ENCODE measurements at places on chromosomes 6 and 20.

- peak; percentile 58 for DNase-seq
Observed at GRCh38 chr6:27752038-27752885, 159.9 kb downstream of the OR2B2 start.

DNA sequence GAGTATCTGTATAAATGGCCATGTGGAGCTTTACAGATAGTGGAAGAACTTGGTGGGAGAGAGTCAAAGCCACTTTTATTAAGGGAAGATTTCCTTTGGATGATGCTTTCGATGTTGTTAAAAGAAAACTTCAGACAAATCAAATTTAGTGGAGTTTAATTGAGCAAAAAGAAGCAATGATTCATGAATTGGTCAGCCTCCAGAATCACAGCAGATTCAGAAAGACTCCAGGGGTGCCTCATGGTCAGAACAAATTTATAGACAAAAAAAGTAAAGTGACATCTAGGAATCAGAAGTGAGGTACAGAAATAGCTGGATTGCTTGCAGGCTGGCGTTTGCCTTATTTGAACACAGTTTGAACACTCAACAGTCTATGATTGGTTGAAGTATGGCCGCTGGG is 5.3 kb upstream of the CGA start:
- DNase-seq: no peak

DNA sequence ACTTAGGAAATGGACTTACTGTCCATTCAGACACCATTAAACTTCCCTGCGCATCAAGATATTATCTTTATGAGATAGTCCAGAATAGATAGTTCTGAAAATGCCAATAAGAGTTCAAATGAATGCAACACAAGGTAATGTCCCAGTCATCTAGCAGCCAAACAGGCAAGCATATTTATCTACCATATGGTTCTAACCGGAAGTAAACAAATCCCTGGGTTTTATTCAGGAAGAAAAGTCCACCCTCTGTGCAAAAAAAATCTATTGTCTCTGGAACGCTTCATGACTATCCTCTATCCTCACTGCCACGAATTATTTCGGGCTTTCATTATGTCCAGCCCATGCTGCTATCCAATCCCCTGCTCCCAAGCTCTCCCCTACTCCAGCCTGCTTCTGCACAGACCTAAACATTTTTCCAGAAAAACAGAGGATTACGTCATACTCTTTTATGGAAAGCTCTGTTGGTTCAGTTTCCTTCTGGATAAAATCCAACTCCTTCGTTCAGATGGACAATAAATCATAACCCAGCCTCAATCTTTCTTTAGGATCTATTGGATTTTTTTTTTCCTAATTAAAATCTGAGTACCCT is 11.4 kb downstream of the PPIL6 start:
- peak; percentile 42 for DNase-seq

DNA sequence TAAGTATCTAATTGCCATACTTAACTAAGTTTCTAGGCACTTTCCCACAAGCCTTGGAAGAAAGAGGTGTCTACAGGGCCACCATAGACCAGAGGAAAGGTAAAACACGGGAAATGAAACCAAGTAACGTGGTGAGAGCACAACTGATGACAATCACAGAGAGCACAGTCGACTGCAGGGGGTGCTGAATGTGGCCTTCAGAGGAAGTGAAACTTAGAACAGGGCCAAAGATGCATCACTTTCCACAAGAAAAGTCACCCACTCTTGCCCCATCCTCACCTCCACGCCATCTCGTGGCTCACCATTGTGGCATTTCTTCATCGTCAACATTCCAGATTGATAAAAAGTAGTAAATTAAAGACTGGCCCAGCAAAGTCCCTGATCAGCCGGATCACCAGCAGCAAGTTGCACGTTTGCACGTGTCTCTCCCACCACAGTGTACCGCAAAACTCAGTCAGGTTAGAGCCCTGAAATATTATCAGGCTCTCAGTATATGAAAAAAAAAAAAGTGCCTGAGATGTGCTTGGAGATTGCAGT is 31.4 kb downstream of the HIVEP2 start:
- no peak for DNase-seq

DNA sequence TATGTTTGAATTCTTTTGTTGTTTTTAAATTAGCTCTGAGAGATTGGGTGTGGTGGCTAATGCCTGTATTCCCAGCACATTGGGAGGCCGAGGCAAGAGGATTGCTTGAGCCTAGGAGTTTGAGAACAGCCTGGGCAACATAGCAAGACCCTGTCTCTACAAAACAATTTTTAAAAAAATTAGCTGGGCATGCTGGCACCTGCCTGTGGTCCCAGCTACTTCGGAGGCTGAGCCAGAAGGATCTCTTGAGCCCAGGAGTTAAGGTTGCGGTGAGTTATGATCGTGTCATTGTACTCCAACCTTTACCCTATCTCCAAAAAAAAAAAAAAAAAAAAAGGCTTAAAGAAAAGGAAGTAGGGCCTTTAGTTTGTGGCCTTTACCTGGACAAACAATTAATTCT is 22.9 kb downstream of the DHX35 start:
- no peak for DNase-seq

DNA sequence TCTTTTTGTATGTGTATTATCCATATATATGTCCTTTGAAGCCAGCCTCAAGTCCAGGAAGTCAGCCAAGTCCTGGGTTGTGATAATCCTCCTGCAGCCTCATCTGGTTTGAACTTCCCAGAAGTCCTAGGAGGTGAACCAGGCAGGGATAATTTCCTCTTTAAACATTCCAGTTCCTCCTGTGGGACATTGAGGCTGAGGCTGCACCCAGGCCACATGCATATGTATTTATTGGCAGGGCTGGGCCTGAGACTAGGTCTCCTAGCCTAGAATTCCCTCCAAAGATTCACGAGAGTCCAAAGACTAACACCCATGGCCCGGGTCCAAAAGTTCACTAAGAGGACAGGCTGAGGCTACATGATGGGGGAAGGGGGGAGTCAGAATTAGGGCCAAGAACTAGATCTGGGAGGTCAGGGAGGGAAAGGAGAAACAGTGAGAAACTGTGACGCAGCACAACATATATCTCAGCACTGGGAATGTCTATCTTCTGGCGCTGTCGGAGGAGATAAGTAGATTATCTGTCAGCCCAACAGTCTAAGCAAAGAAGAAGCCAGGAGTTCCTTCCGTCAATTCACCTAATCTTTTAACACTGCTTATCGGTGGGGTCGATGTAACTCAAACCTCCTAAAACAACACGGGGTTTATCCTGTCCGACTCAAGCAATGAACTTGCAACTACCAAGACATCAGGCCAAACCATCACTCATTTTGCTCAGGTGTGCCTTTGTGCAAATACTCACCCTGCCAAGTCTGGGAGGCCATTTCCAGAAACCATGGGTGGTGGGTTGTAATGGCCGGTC is 43.3 kb downstream of the SNX5 start:
- DNase-seq: no peak

DNA sequence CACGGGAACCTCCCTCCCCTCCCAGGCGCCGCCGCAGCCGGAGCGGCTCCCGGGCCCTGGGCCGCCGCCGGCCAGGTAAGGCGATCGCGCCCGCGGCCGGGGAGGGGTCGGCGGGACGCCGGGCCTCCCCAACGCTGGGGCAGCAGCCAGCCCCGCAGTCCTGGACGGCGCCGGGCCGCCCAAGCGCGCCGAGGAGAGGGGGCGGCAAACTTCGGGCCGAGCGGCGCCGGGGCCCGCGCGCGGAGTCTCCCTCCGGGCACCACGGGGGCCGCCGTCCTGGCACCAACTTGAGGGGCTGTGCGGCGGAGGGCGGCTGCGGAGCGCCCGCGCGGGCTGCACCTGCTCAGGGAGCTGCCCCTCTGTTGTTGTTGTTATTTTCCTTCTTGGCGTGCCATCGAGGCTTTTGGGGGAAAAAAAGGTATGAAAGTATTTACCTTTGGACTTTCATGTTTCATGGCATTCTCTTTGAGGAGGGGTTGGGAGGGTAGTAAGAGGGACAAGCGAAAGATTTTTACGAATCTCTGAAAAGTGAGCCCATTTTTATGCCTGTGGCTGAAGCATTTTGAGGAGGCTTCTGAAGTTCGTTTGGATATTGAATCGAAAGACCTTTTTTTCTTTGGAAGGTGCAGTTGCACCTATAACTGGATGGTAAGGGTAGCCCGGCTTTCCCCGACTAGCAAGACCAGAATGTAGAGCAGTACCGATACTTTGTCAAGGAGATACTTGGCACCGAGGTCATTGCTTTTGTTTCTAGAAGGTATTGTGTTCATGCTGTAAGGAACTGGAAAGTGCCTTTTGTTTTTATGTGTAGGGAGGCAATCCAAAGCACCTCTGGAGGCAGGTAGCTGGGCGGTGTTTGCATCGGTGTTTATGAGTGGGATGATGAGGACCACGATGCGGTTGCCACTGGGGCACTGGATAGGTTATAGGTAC is at the start of gene RNF182:
TSS of gene RNF182 (plus strand) at position 4 of the 933 bp plus-strand sequence. CDS start 52,168 bp downstream, outside the sequence.
- no peak for DNase-seq

DNA sequence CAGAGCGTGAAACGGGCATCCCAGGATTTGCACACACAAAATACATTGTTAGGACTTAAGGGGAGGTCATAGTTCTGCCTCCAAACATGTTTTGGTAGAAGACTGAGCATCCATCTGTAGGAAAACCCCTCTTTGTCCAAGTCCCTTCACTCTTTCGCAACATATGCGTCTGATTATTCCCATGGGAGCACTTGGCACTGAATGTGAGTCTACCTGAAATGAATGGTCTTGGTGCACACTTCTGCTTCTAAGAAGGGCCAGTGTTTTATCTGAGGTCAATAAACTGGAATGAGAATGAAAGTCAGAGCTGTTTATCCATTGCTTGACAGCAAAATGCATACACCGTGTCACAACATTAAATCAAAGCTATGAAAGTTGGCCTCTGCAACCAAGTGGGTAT is 33.0 kb downstream of the GJA10 start:
- DNase-seq: no peak

- DNase-seq: peak; percentile 70
Observed at GRCh38 chr20:51434580-51435247, 107.8 kb downstream of the NFATC2 start.

- DNase-seq: no peak
Observed at GRCh38 chr20:1489764-1490436, 1.3 kb downstream of the SIRPB2 start.

GRCh38 chr6:125154761-125155135 is 1.2 kb downstream of the TPD52L1 start:
- DNase-seq: no peak

GRCh38 chr6:152225241-152225934 is 411.8 kb downstream of the SYNE1 start:
- no peak for DNase-seq

DNA sequence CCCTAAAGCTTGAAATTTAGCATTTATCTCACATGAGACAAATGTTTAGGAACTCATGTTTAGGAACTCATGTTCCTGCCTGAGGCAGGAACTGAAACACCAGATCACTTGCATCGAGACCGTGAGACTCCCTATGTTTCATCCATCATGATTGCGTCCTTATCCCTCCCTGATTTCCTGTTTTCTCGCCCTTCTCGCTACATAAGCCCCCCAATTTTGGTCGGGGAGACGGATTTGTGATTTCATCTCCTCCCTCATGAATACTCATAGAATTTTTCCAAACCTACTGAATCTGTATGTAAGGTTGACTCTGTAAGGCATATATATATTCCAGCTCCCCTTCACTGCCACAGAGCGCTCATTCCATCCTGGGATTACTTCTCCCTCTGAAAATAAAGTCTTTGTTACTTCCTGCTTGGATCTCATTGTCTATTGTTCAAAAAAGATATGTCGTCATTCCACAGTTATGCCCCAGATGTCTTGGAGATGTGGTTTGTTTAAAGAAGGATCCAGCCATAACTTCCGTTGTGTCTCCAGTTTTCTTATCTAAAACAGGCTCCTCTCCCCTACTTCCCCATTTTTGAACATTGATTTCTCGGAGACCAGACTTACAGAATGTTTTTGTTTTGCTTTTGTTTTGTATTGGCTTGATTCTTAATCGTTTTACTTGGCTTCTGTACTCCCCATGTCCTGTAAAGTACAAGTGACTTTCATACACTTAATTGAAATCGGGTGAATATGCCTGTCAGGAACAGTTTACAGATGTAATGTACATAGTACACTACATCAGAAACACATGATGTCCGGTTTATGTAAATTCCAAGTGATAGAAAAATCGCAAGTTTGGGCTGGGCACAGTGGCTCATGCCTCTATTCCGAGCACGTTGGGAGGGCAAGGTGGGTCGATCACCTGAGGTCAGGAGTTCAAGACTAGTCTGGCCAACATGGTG is 118.7 kb downstream of the HFE start:
- no peak for DNase-seq

DNA sequence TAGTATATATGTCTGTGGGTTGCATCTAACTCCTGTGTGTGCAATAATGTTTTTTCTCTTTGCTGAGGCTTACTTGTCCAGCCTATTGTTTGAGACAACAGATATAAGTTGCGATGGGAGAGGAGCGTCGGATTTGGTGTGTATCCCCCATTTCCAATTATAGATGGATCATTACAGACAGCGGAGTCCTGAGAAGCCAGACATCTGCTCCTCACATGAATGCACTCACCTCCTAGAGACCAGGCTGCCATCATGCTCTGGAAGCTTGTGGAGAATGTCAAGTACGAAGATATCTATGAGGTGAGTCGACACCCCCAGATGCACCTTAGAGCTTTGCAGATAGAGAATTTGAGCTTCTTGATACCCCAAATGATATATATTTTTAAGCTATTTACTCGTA is at the start of gene TFAP2B:
TSS of gene TFAP2B (plus strand) at position 199 of the 400 bp plus-strand sequence. CDS start at position 220, 21 bp downstream.
- no peak for DNase-seq

- no peak for DNase-seq
Observed at GRCh38 chr20:59439243-59439642, 138.8 kb downstream of the EDN3 start.

GRCh38 chr20:19851861-19852260 is 93.8 kb downstream of the RIN2 start:
- no peak for DNase-seq

DNA sequence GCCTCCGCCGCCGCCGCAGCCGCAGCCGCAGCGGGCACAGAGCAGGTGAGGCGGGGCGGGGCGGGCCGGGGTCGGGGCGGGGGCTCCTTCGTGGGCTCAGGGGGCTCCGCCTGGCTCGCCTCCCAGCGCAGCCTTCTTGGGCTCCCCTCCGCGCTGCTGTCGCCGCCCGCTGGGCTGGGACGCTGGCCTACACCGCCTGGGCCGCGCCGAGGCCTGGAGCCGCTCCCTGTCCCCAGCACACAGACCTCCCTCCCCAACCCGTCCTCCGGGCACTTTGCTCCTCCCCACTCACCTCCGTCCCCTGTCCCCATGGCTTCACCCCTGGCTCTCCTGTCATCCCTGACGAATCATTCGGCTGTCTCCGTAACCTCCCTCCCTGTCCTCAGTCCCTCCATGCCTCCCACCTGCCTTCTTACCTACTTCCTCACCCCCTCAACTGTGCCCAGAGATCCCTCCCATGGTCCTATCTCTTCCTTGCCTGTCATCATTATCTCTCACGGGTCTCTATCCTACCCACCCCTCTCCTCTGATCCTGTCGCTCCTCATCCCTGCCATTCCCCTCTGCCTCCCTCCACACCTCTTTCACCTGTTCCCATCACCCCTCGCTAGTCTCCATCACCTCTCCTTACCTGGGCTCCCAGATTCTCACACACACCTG is 512 bp downstream of the TTBK1 start:
- DNase-seq: no peak

DNA sequence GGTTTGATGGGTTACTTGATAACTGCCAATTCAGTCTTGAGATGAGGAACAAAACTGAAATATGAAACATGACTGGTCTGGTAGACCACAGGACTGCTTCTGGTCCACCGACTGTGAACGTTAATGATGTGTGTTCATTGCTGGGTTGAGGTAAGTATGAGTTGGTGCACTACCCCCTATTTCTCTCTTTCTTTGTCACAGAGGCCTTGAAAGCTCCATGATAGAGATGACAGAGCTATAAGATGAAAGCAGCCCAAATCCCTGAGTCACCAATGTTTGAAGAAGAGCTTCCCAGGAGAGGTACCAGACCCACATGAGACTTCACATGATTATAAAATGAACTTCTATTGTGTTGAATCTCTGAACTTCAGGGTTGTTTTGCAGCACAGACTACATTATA is 555.5 kb downstream of the PTPRT start:
- no peak for DNase-seq

- DNase-seq: no peak
Observed at GRCh38 chr6:168575346-168576098, 134.5 kb downstream of the SMOC2 start.
